Activated T-cell treated with anti-CD3 and anti-CD28 coated beads, Interleukin-2, amount 50 U/mL, for 72 hours (primary cell): ENCODE measurements at places on chromosomes 6 and 20. TPM values are rescaled to one million over a fixed set of nuclear protein-coding genes. Genes with fewer than 3 reads are reported as not detected.

The MATN4 gene
- 5.1 TPM for total RNA-seq

The CAP2 gene
- total RNA-seq = not detected

The VIP gene
- not detected for total RNA-seq

The FAM120B gene
- 23.2 TPM for total RNA-seq

DNA sequence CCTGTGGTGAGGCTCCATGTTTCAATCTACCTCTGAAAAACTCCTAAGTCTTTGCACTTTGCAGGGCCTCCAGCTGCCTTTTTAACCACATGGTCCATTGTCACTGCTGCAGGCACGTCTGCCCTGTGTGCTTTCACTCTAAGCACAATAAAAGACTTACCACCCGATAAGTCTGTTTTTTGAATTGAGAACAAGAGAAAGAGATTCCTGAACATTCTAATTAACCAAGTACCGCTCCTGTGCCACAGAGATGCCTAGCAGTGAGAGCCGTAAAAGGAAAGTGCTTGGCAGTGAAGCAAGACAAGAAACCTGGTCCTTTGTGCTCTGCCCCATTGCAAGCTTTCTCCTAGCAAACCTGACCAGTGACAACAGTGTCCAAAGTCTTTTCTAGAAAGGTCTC lies 487.6 kb upstream of the FLRT3 start:
- DNase-seq = no peak
- no peaks in the 10 kb centered on the region for H3K36me3 ChIP-seq
- no peaks in the 10 kb centered on the region for H3K4me1 ChIP-seq
- no peak overlapping the region for H3K4me3 ChIP-seq

- peaks cover 4% of the 10 kb centered on the region for H3K36me3 ChIP-seq
- H3K27me3 ChIP-seq = no peaks in the 10 kb centered on the region
Measured at GRCh38 chr6:15359335-15359862, 113.5 kb downstream of the JARID2 start.

GRCh38 chr6:82741325-82741995 lies 324.2 kb downstream of the UBE3D start:
- H3K4me1 ChIP-seq = no peaks in the 10 kb centered on the region
- DNase-seq = no peak
- no peaks in the 10 kb centered on the region for H3K36me3 ChIP-seq

DNA sequence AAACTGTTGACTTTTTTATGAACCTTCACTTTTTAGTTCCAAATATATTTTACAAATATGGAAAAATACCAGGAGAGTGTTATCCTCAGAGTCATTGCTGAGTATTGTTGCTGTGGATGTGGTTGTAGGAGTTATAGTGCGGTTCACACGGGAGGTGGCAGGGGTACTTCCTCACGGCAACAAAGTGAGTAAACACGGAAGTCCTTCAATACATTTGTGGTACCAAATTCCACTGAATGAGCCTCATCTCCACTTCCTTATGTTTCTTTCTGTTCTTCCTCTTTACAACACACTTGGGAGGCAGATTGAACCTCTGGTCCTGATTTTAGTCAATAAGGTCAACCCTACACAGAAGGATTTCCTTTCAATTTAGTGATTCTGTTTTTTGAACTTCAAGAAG lies 371.8 kb downstream of the BTBD3 start:
- H3K27ac ChIP-seq = no peak overlapping the region
- no peak for DNase-seq
- H3K36me3 ChIP-seq = peaks cover 3% of the 10 kb centered on the region
- no peaks in the 10 kb centered on the region for H3K27me3 ChIP-seq
- H3K4me3 ChIP-seq = no peak overlapping the region

The CPNE5 gene
- 2.6 TPM for total RNA-seq

DNA sequence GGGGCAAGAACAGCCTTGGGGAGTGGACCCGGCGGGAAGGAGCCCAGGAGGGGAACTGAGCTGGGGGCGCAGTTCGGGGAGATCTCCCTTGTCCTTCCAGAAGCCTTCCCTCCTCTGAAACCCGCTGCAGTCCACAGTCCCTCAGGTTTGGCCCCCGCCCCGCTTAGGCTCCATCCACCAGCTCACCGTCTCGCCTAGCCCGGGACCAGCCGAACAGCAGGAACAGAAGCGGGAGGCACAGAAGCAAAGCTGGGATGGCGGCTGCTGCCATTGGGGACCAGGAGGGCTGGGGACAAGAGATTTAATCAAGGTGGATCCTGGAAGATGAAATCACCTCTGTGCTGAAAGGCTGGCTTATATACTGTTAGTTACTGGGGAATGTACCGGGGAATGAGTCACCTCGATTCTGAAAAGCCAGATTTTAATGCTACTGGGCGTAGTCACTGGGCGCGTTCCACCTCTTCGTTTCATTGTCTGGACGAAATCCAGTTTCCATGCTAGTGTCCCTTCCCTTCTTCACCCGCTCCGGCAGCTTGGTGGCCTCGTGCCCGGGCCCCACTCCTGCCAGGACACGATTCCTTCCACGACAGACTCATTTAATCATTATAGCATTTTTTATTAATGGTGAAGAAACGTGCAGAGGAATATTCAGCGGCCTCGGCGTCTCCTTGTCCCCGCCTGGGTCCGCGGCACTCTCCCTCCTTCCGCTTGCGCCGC lies at the start of gene RAET1L:
RAET1L (minus strand) TSS at position 332 of the 717 bp plus-strand sequence; CDS start at position 271, 61 bp downstream.
- peaks cover 70% of the 10 kb centered on the region for H3K27me3 ChIP-seq
- no peak within 1 kb of the TSS for H3K27ac ChIP-seq
- peaks cover 46% of the 10 kb centered on the region for H3K4me1 ChIP-seq

The C6orf58 gene
- not detected for total RNA-seq

The RAMACL gene
- total RNA-seq = 1.4 TPM

The FITM2 gene
- 3.1 TPM for total RNA-seq

- H3K27me3 ChIP-seq = peaks cover 10% of the 10 kb centered on the region
- DNase-seq = no peak
- no peak overlapping the region for H3K27ac ChIP-seq
- H3K36me3 ChIP-seq = peaks cover under 1% of the 10 kb centered on the region
- H3K4me3 ChIP-seq = no peak overlapping the region
Measured at GRCh38 chr20:19749618-19750071, 8.4 kb upstream of the RIN2 start.

DNA sequence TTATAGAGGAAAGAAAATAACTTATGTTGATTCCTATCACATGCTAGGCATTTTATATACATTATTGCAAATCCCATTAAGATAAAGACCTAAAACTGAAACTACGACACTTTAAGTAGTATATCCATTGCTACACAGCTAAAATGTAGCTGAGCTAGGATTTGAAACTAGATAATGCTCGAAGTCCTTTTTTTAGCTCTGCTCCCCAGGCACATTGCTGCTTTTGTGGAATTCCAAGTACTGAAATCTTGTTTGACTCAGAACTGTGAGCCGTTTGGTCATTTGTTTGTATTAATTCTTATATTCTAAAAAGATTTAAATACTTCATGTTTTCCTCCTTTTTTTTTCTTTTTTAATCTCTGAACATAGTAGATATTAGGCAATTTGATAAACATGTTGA lies 644.8 kb downstream of the HACE1 start:
- no peak overlapping the region for H3K27ac ChIP-seq
- H3K36me3 ChIP-seq = no peaks in the 10 kb centered on the region
- H3K4me1 ChIP-seq = no peaks in the 10 kb centered on the region
